ENCODE measurements at places on chromosomes 3 and 15. TPM values are rescaled to one million over a fixed set of nuclear protein-coding genes. Genes with fewer than 3 reads are reported as not detected.

ACTRT3 gene
- total RNA-seq, result 1.8 TPM

GOLGB1 gene
- total RNA-seq, result 40.9 TPM

LRRC34 gene
- 3.6 TPM for total RNA-seq

MCF2L2 gene
- total RNA-seq, result 18.1 TPM

MAPKBP1 gene
- total RNA-seq, result 45.7 TPM

MUC13 gene
- not detected for total RNA-seq

SLC22A13 gene
- 1.5 TPM for total RNA-seq

MRPS25 gene
- 141 TPM for total RNA-seq

NOX5 gene
- not detected for total RNA-seq

CSTA gene
- not detected for total RNA-seq

CHRFAM7A gene
- total RNA-seq, result 3.9 TPM

RTP3 gene
- total RNA-seq, result not detected

NEK10 gene
- 1.5 TPM for total RNA-seq

MYRIP gene
- total RNA-seq, result 1.8 TPM

CISH gene
- total RNA-seq, result 6.0 TPM

AP3B2 gene
- total RNA-seq, result 218 TPM

MFAP1 gene
- total RNA-seq, result 29.2 TPM

CNTN3 gene
- total RNA-seq, result 2.2 TPM

FAM81A gene
- total RNA-seq, result not detected

GRK7 gene
- total RNA-seq, result not detected

ANKRD34C gene
- not detected for total RNA-seq

GP9 gene
- not detected for total RNA-seq

TICRR gene
- total RNA-seq, result 2.7 TPM

LRTM1 gene
- not detected for total RNA-seq

KLHL18 gene
- 47.4 TPM for total RNA-seq

GMPS gene
- total RNA-seq, result 82.3 TPM

CAPN3 gene
- total RNA-seq, result 1.8 TPM

NEK11 gene
- total RNA-seq, result 2.5 TPM

EEF1AKMT4 gene
- 1.7 TPM for total RNA-seq

ASB14 gene
- total RNA-seq, result not detected

FRMD5 gene
- total RNA-seq, result 43.8 TPM

NDN gene
- 115 TPM for total RNA-seq

C3orf22 gene
- not detected for total RNA-seq

PP2D1 gene
- not detected for total RNA-seq

DPPA2 gene
- total RNA-seq, result 0.42 TPM

FAM43A gene
- total RNA-seq, result 21.6 TPM

CLDN16 gene
- total RNA-seq, result not detected

FGF12 gene
- total RNA-seq, result 33.1 TPM

LARP6 gene
- total RNA-seq, result 21.6 TPM

CLEC3B gene
- not detected for total RNA-seq

CPA3 gene
- total RNA-seq, result not detected

OXTR gene
- 4.0 TPM for total RNA-seq
